ENCODE measurements at places on chromosomes 11 and 22.

DNA sequence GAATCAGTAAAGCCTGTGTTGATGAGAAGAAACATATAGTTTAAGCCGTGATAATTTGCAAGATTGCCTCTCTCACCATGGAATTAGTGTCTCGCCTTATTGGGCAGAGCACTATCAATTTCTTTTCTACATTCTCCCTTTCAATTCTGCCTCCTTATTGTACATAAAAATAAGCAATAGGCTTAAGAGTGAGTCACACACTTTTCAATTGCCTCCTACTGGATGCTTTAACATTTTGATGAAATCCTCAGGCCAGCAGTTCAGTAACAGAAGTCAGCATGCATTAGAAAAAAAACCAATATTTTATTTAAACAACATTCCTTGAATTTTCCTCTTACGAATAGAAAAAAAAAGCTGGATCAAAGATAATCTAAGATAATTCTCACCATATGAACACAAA lies 33.8 kb upstream of the VWA5A start:
- DNase-seq, result no peak

- DNase-seq, result no peak
Measured at GRCh38 chr22:39244136-39244495, 666 bp downstream of the PDGFB start.

DNA sequence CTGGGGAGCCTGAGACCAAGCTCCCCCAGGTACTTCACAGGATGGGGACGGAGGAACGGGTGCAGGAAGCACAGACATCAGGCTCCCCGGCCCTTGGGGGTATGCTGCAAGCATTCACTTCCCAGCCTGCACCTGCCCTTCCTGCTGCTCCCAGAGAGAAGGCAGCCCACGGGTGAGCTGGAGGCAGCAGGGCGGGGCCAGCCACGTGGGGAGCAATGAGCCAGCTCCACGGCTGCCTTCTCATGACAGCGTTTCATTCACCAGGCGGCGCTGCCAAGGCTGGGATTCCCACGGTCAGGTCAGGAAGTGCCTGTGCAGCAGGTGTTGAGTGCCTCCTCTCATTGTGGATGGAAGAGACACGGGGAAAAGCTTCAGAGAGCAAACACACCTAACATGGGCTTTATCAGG lies 14.5 kb upstream of the PHLDA2 start:
- no peak for DNase-seq

- DNase-seq, result no peak
Measured at GRCh38 chr11:32072872-32073643, 17.8 kb upstream of the RCN1 start.

- no peak for DNase-seq
Measured at GRCh38 chr11:101508370-101508769, 75.4 kb downstream of the TRPC6 start.

- DNase-seq, result no peak
Measured at GRCh38 chr11:118524356-118524755, 2.9 kb upstream of the TTC36 start.

GRCh38 chr22:28656181-28656580 lies 23.5 kb downstream of the TTC28 start:
- no peak for DNase-seq

DNA sequence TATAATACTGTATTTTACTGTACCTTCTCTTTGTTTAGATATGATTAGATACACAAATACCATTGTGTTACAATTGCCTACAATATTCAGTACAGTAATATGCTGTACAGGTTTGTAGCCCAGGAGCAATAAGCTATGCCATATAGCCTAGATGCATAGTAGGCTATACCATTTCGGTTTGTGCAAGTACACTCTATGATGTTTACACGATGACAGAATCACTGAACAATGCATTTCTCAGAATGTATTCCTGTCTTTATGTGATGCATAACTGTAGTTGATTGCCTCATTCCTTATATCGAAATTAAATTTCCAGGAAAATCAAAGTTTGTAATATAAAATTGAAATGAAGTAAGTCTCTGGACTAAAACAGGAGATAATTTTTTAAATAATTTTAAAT lies 49.3 kb upstream of the OR5P2 start:
- DNase-seq, result no peak

GRCh38 chr11:12411806-12412727 lies 34.7 kb downstream of the PARVA start:
- no peak for DNase-seq

- DNase-seq, result no peak
Measured at GRCh38 chr11:69120096-69120875, 35.4 kb upstream of the SMIM38 start.

GRCh38 chr22:35452351-35452781 lies 52.4 kb downstream of the MCM5 start:
- DNase-seq, result no peak

- no peak for DNase-seq
Measured at GRCh38 chr22:36425977-36426523, 38.3 kb upstream of the MYH9 start.

DNA sequence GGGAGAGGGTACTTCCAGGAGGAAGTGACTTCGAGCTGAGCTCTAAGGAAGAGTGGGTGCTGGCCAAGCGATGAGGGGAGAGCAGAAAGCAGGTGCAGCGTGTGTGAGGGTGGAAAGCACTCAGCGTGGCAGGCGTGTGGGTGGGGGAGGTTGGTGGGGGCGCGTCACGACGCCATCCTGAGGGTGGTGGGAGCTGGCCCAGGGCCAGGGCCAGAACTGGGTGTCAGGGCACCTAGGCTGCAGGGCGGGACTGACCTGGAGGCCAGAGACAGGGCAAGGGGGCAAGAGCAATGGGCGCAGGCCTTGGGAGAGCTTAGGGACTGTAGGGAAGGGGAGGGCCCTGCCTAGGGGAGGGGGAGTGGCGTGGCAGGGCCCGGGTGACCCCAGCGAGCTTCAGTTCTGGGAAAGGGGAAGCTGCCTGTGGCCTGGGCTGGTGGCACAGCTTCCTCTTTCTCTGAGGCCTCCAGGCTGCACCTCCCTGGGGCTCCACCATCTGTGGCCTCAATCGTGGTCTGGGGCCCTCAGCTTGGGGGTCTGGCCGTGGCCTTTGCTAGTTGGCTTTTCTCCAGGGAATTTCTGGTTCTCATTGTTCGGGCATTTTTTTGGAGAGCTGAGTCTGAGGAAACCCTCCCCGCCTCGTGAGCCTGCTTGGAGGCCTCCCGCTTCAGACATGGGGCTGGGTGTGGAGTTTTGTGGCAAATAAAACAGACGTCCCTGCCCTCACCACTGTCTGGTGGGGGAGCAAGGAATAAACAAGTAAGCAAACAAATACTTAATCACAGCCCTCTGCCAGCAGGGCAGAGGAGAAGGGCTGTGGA lies 8.9 kb downstream of the RELT start:
- DNase-seq, result no peak

DNA sequence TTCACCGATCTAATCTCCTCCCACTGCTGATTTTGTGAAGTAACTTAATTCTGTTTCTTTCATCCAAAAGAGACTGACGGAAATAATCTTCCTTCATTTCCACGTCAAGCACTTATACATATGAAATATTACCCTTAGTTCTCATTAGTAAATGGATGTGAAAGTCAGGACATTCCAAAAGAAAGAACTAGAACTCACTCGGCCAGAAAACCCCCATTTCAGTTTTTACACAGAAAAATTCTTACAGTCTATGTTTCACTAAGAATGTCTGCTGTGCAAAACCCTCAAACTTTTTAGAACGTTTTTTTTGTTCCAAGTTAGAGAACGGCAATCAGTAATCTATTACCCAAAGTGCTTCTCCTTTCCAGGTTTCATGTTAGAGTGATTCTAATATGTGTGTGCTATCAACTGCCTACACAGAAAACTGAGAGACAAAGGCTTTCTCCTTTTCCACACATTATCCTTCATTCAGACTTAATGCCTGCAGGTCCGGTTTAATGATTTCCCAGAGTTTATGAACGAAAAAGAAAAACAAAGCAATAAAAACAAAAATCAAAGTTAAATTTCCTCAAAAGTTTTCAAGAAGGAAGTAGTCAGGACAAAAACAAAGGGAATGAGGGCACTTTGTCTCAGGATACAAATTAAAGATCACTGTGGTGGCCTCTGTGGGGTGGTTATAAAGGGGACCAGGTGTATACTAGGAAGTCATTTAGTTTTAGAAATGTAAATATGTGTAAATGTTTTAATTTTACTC lies 11.3 kb upstream of the SESN3 start:
- no peak for DNase-seq

DNA sequence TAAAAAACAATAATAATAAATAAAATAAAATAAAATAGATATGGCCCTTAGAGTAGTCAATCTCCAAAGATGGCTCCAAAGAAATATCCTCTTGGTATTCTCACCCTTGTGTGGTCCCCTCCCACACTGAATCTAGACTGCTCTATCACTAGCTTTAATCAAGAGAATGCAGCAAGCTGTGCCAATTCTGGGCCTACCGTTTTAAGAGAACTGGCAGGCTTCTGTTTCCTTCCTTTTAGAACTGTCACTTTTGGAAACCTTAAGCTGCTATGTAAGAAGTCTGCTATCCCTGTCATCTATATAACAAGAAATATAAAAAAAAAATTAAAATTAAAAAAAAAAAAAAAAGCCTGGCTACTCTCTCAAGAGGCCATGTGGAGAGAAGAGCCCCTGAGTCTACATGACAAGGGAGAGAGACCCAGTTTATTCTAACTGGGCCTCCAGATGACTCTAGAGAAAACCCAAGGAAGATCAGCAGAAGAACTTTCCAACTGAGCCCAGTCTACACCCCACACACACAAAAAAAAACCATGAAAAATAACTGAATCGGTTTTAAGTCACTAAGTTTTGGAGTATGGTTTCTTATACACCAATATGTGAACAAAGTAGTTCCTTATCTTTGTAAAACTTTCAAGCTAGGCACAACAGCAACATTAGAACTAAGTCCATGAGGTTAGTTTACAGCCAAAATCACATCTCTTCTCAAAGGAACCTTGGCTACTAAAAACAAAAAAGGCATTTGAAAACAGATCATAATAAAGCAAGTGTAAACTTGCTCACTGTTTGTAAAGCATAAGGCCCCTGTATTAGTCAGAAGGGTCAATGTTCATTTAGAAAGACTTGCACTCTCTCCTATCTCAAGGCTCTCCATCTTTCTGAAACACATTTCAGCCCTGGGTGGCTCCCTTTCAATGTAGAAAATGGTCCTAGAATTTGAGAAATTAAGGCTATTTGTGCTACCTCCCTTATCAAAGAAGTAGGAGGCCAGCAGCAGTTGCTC lies 67.3 kb downstream of the AMBRA1 start:
- DNase-seq, result no peak

DNA sequence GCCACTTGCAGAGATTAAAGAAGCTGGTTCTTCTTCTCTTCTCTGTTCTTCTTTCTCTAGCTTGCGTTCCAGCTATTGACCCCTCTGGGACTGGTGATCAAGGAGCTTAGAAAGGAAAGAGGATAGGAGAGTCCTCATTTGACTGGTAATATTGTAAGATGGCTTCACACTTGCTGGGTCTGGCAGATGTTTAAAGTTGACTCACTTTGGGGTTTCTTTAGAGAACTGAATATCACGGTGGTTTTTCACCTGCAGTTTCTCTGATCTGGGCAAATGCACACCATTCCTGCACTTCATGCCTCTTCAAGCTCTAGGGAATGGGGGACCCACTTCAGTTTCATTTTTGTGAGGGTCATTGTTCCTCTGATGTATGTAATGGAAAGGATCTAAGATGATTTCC lies 41.8 kb upstream of the DEUP1 start:
- DNase-seq, result no peak

GRCh38 chr11:111963931-111964340 lies 26.8 kb downstream of the DIXDC1 start:
- DNase-seq, result no peak

DNA sequence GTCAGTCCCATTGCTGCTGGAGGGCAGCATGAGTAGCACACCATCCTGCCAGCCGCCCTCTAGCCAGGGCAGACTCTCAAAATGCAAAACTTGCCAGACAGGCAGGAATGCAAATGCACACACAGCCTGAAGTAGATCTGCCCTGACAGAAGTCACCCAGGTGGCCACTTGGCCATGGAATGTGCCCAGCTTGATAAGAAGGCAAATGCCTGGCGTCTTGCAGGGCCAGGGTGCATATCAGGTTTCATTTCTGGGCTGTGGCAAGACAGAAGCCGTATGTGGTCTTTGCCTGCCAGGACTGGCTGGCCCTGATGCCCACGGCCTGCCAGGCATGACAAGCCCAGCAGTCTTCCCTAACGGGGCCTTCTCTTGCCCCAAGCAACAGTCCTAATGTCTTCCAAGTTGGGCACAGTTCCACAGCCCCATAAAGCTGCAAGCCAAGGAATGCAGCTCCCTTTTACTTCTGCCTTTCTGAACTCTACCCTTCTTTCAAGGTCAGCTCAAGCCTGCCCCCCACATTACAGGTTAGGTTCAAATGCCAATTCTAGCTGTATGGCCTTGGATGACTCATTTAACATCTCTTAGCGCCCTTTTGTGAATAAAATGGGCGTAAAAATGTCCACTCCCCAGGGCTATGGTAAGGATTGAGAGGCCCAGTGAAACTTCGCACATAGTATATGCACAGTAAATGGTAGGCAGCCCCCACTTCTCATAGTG lies 29.7 kb downstream of the POU2AF3 start:
- no peak for DNase-seq

DNA sequence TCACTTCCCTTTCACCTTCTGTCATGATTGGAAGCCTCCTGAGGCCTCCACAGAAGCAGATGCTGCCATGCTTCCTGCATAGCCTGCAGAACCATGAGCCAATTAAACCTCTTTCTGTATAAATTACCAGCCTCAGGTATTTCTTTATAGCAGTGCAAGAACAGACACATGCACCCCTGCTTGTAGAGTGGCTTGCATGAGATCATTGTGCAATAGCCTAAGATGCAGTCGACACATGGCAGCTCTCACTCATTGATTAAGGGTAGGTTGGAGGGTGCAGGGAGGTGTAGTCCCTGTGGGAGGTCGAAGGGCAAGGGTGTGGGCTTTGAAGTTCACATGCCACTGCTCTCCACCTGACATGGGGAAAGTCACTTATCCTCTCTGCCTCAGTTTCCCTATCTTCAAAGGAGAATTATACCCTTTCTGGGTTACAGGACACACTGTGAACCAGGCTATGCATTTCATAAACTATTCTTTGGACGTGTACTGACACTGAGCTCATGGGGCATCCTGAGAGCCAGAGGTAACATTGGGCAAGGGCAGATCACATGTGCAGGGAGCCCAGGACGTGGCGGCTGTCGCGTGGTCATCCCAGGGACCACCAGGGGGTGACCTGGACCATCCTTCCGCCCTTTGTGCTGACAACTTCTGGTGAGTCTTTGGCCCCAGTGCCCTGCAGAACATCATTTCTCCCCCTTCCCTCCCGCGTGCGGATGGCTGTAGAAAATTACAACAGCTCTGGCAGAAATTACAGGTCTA lies 69.2 kb upstream of the SHANK2 start:
- DNase-seq, result no peak

DNA sequence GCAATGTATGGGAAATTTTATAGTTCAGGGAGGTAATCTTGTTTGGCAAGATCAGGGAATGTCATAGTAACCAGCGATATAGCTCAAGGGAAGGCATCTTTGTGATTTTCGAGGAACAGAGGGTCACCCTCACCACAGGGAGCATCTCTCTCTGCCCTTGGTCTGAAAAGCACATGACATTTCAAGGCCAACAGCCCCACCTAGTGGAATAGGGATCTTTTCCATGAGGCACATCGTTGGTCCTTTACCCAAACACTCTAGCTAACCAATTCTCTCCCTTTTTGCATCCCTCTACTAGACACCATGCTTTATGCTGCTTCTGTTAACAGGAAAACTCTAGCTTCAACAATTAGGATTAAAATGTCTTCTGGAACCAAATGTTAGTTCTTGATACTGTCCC lies 179.0 kb downstream of the GRM5 start:
- no peak for DNase-seq

All from stimulated activated CD4-positive, alpha-beta T cell treated with anti-CD3 and anti-CD28 coated beads, Interleukin-1b, Interleukin-23, amount 100 ng/mL, for 24 hours (primary cell).